Thoracic aorta (tissue), 2 donors: ENCODE measurements at places on chromosomes 12 and 14. TPM values are rescaled to one million over a fixed set of nuclear protein-coding genes. Genes with fewer than 3 reads are reported as not detected.

- DNase-seq = no peak
These were observed 142.0 kb downstream of the PLXNC1 start for GRCh38 chr12:94290353-94290752.

DNA sequence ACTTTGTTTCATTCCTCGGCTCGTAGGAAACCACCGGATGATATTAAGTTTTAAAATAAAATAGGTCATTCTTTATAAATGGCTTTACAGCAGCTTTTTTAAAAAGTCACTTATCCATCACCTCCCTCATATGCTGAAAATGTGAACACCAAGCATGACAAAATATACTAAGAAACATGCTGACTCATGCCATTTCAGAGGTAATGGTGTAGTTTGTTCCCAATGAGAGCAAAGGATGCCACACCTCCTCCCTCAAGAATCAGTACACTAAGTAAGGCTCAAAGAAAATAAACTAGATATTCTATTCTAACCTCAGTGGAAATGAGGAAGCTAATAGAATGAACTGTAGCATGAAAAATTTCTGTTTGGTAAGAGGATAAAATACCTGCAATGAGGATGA is 5.5 kb upstream of the DIO2 start:
- DNase-seq = no peak

DNA sequence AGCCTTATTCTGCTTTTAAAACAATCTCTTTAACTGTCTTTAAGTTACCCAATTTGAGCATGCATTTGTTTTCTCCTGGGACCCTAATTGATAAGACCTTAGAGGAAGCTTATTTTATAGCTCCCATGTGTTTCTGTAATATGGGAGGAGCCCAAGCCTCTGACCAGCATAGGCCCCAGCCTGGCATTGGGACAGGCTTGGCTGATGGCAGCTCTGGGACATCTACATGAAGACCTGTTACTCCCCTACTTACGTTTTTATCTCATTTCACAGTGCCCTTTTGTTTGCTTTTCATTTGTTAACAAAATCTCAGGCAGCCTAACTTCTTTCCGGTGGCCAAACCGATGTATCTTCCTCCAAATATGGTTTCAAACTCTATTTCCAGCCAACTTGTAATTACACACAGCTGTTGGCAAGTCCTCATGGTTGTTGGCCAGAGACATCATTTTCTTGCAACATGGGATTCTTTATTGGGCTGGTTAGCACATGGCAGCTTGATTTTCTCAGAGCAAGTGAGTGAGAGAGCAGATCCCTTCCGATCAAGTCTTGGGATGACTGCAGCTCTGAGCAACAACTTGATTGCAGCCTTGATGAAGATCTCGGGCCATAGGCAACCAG is 1117.5 kb downstream of the AACS start:
- DNase-seq = no peak

- no peak for DNase-seq
These were observed 13.1 kb downstream of the ARF6 start for GRCh38 chr14:49905989-49906388.

- no peak for DNase-seq
These were observed 935 bp downstream of the TBC1D30 start for GRCh38 chr12:64825143-64826021.

GRCh38 chr12:54439521-54440255 is 20.6 kb upstream of the ITGA5 start:
- no peak for DNase-seq

DNA sequence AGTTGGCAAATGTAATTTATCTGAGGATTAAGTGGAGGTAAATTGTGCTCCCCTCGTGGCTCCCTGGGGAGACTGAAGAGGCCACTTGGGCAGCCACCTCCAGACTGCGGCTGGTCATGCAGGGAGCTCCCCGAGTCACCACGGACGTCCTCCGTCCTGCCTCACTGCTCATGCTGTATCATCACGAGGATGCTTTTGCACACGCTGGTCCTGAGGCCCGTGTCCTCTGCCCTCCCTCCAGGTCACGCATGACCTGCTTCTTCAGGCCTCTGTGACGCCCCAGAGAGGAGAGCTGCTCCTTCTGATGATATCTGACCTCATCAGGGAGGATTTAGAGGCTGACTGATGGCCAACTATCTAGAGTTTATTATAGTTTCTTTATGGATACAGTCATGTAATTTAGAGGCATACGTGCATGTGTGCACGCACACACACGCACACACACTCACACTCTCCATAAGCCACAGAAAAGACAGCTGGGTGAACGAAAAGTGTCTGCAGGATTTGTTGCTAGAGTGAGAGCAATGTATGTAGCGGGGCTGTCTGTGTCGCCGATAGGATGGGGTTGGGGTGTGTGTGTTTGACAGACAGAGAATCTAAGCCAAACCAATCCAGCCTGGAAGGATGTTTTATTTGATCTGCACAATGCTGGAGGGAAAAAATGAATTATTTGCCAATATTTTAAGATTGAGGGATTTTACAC is 160.0 kb downstream of the ADGRD1 start:
- no peak for DNase-seq

DNA sequence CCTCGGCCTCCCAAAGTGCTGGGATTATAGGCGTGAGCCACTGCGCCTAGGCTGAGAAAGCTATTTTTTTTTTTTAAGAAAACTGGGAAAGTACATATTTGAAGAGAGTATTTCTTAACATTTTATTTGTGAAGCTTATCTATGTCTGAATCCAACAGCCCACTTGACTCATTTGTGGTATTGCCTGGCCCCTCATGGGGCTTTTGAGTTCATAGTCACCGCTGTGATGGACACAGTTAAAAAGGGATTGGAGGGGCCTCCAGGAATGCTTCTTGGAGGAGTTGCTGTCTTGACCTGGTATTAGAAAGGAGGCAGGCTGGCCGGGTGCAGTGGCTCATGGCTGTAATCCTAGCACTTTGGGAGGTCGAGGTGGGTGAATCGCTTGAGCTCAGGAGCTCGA is 26.5 kb downstream of the BCL7A start:
- no peak for DNase-seq

DNA sequence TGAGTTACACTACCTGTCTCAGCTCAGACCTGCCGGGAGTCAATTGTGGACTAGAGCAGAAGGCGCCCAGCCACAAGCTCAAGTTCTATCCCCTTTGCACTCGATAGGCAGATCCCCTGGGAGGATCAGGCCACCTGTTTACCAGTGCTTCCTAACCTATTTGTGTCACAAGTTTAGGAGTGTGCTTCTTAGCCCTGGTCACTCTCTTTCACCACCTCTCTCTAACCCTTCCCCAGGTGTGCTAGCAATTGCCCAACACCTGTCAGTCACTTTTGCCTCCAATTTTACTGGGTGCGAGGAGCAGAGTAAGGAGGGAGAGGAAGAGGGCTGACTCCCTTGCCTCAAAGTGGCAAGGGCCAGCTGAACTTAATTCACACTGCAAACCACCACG is 745 bp upstream of the NAA30 start:
- no peak for DNase-seq

GRCh38 chr12:52628841-52629240 is 10.5 kb upstream of the KRT73 start:
- DNase-seq = no peak

DNA sequence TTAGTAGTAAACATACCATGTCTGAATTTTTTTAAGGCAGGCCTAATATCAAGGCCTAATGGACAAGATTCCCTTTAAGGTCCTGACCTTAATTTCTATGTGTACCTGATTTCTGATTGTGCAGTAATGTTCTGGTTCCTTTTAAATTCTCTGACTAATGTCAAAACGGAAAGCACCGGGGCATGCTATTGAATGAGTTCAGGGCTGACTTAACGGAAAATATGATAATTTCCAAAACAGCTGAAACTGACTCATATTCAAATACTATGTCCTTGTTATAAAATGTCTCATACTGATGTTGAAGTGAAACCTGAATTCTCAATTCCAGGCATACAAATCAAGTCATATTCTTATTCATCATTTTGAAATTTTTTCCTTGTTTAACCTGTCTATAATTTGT is 6.7 kb downstream of the TAS2R43 start:
- no peak for DNase-seq

DNA sequence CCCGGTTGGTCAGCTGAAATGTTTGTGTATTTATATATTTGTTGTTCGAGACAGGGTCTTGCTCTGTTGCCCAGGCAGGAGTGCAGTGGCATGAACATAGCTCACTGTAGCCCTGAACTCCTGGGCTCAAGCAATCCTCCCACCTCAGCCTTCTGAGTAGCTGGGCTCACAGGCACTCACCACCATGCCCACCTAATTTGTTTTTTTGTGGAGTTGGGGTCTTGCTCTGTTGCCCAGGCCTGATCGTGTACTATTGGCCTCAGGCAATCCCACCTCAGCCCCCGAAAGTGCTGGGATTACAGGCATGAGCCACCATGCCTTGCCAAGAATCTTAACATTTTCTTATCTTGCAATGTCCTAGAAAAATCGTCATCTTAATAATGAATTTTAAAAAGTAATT is 3.3 kb downstream of the RAN start:
- no peak for DNase-seq

GRCh38 chr12:107903341-107904061 is 129.0 kb downstream of the ASCL4 start:
- no peak for DNase-seq

DNA sequence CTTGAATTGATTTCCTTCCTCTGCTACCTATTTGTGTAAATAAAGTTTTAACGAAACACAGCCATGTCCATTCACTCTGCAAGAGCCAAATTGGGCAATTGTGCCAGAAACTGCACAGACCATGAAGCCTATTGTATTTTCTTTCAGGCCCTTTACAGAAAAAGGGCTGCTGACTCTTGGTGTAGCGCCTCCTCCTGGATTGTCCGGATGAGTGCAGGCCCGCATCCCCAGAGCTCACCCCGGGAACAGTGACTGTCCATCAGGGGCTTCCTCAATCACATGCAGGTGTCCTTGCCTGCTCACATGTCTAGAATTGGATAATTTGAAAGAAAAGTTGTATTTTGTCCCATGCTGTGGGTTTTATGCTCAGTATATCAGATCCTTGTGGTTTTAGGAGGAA is 1282.2 kb downstream of the AACS start:
- no peak for DNase-seq

DNA sequence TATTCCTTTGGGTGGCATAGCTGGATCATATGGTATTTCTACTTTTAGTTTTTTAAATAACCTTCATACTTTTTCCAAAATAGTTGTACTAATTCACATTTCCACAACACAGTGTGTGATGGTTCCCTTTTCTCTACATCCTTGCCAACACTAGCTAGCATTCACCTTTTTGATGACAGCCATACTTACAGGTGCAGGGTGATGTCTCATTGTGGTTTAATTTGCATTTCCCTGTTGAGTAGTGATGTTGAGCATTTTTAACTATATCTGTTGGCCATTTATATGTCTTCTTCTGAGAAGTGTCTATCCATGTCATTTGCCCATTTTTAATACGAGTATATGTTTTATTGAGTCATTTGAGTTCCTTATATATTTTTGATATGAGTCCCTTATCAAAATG is 96.1 kb downstream of the TSHR start:
- DNase-seq = no peak

GRCh38 chr12:121090586-121091514 is 41.8 kb upstream of the P2RX7 start:
- no peak for DNase-seq

GRCh38 chr14:80538633-80539375 is 327.5 kb upstream of the DIO2 start:
- DNase-seq = no peak

DNA sequence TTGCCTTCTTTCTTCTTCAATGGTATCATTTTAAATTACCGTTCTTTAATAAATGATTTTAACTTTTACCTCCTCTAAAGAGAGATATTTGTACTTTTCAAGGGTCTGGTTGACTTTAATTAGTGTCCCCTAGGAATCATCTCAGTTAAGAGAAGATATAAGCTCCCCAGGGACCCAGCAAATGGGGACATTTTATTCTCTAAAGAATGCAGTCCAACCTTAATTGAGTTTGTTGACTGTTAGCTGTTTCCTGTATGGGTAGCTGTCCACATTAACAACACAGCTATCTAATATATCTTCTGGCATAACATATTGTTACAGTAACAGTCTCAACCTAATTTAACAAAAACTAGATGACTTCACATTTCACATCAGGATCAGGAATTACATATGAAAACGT is 241.6 kb upstream of the NPAS3 start:
- no peak for DNase-seq

DNA sequence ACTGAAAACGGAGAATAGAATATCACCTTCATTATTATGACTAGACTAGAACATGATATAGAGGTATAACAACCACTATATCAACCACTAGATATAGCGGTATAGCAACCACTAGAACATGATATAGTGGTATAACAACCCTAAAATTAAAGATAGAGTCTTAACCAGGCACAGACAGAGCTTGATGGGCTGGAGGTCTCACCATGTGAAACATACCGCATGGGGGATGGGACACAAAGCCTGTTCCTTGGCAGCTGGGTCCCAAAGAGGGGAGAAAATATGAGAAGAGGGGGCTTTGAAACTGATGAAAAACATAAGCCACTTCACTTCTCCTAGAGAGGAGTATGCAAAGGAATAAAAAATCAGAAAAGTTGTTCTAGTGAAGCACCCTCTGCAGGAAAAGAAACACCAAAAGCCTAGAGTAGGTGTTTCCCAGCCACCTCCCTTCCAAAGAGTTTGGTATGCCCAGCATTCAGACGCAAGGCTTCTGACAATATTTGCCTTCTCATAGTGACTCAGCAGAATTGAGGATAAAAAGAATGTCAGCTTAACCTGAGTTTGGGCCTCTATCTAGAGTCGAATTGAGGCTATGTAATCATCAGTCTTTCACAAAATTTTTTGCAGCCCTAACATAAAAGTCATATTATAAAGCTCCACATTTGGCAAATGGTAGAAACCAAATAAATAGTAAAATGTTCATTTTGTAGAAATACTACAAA is 316.4 kb downstream of the NOVA1 start:
- DNase-seq = no peak

DNA sequence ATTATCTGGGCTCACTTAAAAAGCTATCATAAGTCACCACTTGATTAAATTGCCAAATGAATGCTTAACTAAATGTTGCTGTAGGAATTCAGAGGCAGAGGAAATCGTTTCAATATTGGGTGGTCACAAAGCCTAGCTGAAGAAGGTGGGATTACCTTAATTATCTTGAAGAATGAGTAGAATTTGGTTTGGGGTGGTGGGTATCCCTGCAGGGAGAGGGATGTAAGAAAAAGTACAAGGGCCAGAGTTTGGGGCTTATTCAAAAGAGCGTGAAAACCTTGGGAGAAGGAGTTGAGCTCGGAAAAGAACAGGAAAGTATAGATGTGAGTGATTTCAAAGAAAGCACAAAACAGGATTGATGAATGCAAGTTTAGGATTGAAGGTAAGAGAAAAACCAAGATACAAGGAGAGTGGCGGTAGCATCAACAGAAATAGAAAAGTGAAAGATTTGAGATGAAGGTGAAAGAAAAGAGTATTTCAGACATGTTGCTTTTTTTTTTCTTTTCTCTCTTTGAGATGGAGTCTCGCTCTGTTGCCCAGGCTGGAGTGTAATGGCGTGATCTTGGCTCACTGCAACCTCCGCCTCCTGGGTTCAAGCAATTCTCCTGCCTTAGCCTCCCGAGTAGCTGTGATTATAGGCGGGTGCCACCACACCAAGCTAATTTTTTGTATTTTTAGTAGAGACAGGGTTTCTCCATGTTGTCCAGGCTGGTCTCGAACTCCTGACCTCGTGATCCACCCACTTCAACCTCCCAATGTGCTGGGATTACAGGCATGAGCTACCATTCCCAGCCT is 1.7 kb downstream of the BRMS1L start:
- no peak for DNase-seq

CPM gene
- total RNA-seq = 22.1 TPM

PLEKHG3 gene
- total RNA-seq = 63.2 TPM

CMTM5 gene
- total RNA-seq = 2.6 TPM

BIN2 gene
- total RNA-seq = 4.6 TPM

RNASE7 gene
- not detected for total RNA-seq

FOXG1 gene
- not detected for total RNA-seq

TMEM120B gene
- total RNA-seq = 7.3 TPM

CFAP73 gene
- not detected for total RNA-seq
